ENCODE measurements at places on chromosomes 6 and 20.

DNA sequence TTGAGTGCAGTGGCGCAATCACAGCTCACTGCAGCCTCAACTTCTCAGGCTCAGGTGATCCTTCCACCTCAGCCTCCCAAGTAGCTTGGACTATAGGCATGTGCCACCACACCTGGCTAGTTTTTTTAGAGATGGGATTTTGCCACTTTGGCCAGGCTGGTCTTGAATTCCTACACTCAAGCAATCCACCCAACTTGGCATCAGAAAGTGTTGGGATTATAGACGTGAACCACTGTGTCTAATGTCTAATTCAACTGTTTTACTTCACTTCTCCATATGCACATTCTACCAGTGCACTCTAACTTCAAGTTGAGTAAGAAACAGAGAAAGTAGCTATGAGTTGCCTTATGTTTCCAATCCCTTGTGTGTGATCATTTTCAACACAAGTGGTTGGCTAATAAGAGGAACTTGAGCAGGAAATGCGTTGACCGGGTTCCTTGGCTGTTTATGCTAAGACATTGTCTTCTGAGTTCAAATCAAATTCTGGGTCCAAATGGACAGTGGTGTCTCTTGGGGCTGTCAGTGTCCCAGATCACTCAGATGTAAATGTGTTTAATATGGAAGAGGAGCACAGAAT, 23.9 kb downstream of the ZNF337 start:
- DNase-seq: no peak

GRCh38 chr6:155227046-155227445, 36.8 kb upstream of the CLDN20 start:
- DNase-seq: no peak

DNA sequence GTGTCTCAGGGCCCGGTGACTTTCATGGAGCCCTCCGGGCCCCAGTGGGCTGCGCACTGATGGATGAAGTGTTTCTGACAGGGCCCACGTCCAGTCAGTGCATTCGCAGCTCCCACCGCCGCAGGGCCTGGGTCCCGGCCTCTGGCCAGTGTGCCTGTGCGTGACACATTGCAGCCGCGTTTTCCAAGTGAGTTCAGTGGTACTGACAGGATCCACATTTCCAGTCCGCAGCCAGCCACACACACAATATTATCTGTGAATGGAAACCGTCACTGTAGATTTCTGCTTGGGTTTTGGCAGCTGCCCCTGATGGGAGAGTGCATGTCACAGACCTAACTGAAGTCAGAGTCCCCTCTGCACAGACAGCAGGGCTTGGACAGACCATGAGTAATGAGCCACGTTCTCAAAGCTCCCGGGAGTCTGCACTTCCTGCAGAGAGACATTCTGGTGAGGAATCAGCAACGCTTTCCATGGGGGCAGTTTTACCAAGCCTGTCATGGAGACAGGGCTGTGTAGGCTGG, 171.4 kb downstream of the MYLK4 start:
- peak; percentile 98 for DNase-seq

DNA sequence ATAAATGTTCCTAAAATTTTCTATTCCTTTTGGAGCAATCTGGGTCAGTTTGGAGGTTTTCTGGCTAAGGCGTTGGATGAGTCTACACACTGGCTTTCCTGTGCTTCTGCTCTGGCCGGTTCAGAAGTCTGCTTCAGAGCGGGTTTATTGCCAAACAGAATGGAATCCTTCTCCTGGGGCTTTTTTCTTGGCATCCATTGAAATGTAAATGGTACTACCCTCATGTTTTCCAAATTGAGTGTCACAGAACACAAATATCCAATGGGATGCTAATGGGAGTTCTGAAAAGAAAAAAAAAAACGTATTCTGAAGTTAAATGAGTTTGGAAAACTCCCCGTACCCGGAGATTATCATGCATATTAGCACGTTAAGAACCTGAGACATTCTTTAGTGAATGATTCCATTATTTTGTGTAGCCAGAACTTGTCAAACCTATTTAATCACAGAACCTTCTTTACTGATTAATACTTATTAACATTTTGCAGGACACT, 930.3 kb downstream of the QKI start:
- DNase-seq: no peak

DNA sequence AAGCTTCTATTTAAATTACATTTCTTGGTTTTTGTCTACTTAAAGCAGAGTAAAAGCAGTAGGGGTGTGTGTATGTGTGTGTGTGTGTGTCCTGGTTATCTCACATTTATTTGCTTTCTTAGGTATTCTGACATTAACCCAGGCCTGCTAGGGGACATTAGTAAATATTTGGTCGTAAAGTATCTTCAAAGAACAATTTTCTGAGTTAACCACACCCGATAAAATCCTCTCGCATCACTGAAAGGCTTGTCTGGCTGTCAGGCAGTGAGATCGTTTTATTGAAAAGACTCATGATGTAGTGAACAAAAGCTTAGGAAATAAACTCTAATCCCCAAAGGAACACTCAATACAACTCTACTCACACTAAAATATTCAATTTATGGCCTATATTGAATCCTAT, 77.9 kb downstream of the ZNF217 start:
- no peak for DNase-seq

GRCh38 chr6:125107048-125107447, 46.5 kb upstream of the TPD52L1 start:
- no peak for DNase-seq

- DNase-seq: peak; percentile 3
Observed at GRCh38 chr6:166776571-166776970, 149.5 kb upstream of the RPS6KA2 start.

DNA sequence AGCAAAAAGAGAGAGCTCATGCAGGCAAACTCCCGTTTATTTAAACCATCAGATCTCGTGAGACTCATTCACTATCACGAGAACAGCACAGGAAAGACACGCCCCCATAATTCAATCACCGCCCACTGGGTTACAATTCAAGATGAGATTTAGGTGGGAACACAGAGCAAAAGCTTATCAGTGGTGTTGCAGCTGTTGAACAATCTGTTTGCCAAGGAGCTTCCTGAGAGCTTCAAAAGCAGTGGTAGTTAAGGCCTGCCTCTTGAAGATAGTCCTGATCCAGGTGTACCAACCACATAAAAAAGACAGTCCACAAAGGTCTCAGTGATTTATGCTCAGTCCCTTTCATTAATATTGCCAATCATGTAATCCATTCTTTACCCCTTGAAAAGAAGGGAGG, 269.4 kb upstream of the IRAK1BP1 start:
- no peak for DNase-seq

DNA sequence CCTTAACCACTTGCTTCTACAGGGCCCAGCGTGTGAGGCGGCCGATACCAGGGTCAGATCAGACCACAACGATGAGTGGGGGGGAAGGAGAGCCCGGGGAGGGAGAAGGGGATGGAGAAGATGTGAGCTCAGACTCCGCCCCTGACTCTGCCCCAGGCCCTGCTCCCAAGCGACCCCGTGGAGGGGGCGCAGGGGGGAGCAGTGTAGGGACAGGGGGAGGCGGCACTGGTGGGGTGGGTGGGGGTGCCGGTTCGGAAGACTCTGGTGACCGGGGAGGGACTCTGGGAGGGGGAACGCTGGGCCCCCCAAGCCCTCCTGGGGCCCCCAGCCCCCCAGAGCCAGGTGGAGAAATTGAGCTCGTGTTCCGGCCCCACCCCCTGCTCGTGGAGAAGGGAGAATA, 2.8 kb downstream of the RING1 start:
- DNase-seq: no peak

- no peak for DNase-seq
Observed at GRCh38 chr6:23413327-23414050, 712.5 kb upstream of the NRSN1 start.

GRCh38 chr6:92944132-92944531, 475.2 kb downstream of the EPHA7 start:
- DNase-seq: no peak

DNA sequence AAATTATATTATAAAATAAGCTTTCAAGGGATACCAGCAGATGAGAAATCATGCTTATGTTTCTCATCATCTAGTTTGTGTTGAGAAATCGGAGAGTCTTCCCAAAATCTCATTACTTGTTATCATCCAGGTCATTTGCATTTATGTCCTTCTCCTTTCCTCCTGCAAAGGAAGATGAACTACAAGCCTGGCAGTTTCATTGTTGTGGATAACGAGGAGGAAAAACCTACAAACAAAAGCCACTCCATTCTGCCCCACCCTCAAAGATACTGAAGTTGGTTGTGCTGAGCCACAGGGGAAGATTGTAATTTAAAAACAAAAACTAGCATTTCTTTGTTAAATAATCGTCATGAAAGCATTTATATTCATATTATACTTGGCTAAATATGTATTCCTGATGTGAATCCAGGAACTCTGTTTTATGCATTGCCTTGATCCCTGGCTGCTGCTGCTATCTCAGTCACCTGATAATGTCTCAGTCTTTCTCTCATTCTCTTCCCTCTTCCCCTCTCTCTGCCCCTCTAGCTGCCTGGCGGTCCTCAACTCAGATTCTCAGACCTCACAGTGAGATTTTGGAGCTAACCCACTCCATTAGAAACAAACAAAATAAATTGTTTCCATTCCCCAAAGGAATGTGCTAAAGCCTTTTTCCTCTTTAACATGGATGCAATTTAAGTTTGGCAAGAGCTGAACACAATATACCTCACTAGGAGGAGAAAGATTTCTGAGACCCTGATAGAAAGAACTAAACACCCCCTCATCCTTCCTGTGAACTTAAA, 185.3 kb downstream of the ADAT2 start:
- DNase-seq: no peak

DNA sequence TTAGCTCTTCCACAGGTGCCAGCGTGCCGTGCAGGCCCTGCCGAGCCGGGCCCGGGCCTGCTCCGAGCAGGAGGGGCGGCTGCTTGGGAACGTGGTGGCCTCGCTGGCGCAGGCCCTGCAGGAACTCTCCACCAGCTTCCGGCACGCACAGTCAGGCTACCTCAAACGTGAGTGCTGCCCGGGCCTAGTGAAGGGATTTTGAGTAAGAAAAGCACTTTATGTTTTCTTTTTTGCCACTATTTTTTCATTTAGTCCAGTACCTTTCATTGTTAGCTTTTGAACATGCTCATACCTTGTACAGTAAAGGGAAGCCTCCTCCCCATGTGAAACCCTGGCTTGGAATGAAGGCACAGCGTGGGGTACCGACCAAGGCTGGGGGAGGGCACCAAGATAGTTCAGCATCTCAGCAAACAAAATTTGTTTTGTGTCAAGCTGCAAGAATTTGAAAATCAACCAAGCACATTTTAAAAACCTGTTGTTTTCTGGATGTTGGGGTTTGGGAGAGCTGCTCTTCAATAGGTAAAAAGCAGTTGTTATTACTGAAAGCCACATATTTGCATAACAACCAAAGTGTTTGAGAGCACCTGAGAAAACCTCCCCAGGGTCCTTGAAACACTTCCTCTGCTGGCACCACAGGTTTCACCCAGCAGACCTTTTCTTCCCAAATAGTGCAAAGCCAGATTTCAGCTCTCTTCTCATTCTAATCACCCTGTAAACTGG, 18.4 kb downstream of the STX16 start:
- peak; percentile 22 for DNase-seq

- DNase-seq: no peak
Observed at GRCh38 chr6:159945801-159946392, 23.0 kb upstream of the IGF2R start.

- DNase-seq: no peak
Observed at GRCh38 chr6:100633096-100633777, 168.5 kb upstream of the SIM1 start.

- DNase-seq: no peak
Observed at GRCh38 chr6:1873781-1874180, 264.1 kb downstream of the FOXC1 start.

- DNase-seq: no peak
Observed at GRCh38 chr6:18263418-18264218, 712 bp downstream of the DEK start.

- DNase-seq: peak; percentile 53
Observed at GRCh38 chr6:18323935-18324705, 59.8 kb upstream of the DEK start.

- peak; percentile 84 for DNase-seq
Observed at GRCh38 chr6:143773506-143774150, 69.5 kb upstream of the LTV1 start.

GRCh38 chr6:56848105-56848504, 106.8 kb upstream of the BEND6 start:
- DNase-seq: no peak

DNA sequence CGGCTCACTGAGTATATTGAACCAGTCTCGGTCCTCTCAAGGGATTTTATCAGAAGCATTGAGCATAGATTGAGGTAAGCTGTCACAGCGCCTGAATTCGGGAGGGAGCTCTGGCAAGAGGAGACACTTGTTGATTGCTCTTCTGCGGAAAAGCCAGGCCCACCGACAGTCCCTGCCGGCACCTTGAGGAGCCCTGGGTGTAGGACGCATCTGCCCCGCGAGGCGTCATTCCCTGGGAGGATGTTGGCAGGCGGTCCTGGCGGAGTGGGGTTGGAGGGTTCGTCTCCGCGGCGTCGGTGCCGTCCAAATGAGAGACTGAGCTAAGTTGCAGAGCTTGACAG, 843 bp downstream of the FBXO9 start:
- DNase-seq: peak; percentile 54

GRCh38 chr6:54515713-54516112, 207.5 kb downstream of the TINAG start:
- DNase-seq: no peak

All from lung (tissue), 17 donors.